GM13976 (cell line): ENCODE measurements at places on chromosomes 16 and 17.
A peak's percentile ranks its signal among the peaks of the same experiment; 100 is the strongest.

DNA sequence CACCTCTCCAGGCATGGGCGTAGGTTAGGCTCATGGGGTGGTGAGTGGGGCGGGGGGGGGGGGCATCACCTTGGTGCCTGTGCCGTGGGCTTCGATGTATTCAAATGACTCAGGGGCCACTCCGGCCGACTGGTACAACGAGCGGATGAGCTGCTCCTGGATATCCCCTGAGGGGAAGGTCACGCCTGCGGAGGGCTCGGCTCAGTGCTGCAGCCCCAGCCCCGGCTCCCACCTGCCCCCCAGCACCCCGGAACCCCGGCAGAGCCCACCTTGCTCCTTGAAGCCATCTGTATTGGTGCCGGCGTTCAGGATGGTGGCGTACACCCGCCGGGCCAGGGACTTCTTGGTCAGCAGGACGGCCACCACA is 5.4 kb downstream of the FASN start:
- DNase-seq: no peak

DNA sequence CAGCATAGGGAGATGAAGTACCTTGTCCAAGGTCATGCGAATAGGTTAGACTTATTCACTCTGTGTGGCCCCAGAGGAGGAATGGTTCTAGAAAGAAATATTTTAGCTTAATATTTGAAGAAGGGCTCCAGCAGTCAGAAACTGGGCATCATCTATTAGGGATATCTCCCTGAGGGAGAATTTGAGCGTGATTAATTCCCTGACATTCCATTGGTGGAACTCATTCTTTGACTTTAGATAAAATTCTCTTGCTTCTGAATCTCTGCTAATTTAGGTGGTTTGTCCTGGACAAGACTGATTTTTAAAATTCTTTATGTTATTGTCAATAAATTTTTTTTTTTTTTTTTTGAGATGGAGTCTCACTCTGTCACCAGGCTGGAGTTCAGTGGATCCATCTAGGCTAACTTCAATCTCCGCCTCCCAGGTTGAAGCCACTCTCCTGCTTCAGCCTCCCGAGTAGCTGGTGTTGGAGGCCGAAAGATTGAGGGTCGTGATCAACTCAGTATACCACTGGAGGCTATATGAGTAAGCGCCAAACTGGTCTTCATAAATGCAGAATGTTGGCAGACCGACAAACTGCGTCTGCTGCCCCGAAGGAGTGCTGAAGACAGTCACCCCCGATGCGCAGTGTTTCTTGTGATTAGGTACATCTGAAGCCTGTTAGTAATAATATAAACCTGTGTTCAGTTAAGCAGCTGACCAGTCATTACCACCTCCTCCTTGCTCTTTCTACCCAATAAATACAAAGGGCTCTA is 267.9 kb upstream of the HSBP1 start:
- DNase-seq: no peak

DNA sequence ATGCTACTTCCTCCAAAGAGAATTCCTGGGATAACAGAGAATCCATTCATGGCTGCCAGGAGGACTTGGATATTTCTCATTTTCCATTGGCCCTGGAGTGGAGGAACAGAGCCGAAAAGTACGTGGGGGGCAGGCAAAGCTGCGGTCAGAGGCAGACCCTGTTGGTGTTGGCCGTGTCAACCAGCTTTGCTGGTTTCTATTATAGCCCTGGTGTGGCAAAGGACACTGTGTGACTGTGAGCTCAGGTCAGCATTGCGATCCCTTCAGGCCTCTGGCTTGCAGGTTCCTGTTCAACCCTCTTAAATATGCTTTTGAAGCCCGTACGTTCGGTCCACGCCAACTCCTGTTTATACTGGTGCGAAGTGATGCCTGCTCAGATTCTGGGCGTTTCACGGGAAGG is 596.2 kb downstream of the MAF start:
- DNase-seq: no peak

GRCh38 chr16:72927199-72928089 is 120.5 kb downstream of the ZFHX3 start:
- DNase-seq: no peak

- DNase-seq: no peak
Observed at GRCh38 chr17:61625564-61625963, 34.5 kb upstream of the NACA2 start.

DNA sequence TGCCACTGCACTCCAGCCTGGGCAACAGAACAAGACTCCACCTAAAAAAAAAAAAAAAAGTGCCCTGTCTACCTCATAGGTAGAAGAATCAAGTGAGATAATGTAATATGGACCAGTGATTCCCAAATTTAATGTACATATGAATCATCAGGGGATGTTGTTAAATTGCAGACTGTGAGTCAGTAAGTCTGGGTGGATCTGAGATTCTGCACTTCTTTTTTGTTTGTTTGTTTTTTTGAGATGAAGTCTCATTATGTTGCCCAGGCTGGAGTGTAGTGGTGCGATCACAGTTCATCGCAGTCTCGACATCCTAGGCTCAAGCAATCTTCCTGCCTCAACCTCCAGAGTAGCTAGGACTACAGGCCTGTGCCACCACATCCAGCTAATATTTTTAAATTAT is 31.6 kb downstream of the HOXB1 start:
- no peak for DNase-seq

DNA sequence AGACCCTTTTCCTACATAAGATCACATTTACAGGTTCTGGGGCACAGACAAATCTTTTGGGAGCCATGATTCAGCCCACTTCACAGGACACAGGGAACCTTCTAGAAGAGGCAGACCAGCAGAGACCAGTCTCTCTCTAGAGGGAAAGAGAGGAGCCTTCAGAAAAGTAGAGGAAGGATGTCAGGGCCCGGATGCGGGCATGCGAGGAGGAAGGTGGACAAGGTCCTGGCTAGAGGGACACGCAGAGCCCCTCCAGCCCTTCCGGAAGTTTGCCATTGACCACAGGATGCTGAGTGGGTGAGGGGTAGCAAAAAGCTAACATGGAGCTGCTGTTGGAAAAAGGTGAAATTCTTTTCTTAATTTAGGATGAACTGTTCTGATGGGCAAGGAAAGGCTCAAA is 55.8 kb upstream of the MEAK7 start:
- no peak for DNase-seq

DNA sequence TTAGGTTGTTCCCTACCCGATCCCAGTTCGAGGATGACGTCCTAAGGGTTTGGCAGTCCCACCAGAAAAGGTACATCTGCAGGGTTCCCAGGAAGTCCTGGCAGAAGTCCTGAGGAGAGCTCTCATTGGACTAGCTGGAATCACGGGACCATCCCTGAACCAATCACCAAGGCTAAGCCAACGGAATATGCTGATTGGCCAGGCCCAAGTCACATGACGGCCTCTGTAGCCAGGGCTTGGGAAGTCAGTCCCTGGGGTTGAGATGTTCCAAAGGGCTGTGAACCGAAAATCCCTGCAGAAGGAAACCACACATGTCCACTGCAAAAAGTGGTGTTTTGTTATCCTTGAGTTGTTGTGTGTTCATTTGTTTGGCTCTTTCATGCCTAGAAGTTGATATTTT is 68.2 kb upstream of the ZNF423 start:
- no peak for DNase-seq

DNA sequence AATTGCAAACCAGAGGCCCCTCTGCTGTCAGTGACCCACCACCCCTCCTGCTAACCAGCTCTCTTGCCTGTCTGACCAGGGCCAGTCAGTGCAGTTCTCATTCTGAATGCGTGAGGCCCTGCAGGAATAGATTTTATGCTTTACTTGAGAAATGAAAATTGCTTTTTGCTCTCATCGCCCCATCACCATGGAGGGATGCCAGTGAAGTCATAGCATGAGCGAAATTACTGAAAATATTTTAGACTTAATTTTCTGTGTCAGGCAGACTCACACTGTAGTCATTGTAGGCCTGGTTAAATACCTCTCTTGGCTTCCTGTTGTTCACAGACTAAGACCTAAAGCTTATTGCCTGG is 490.5 kb upstream of the CDH5 start:
- DNase-seq: no peak

DNA sequence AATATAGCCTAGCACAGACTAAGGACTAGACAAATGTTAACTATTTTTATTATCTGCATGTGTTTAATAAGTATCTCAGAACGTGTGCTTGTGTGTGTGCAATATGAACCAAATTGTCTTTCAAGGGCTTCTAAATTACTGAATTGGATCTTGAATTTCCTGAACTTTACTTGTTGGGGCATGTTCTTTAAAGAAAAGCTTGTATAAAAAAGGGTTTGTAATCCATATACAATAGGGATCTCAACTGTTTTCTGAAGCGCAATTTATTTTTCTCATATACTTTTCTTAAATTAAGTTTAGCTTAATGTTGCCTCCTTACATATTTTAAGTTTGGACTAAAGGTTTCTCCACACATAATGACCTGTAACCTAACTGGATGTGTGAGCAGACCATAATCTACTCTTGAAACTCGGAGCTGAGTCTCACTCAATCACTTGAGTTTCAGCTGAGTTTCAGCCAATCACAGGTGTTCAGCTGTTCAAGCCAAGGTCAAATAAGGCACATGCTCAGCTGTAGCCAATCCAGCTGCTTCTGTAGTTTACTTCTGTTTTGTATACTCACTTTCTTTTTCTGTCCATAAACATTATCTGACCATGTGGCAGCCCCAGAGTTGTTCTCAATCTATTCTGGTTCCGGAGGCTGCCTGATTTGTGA is 72.3 kb downstream of the CDK5R1 start:
- peak; percentile 75 for DNase-seq

DNA sequence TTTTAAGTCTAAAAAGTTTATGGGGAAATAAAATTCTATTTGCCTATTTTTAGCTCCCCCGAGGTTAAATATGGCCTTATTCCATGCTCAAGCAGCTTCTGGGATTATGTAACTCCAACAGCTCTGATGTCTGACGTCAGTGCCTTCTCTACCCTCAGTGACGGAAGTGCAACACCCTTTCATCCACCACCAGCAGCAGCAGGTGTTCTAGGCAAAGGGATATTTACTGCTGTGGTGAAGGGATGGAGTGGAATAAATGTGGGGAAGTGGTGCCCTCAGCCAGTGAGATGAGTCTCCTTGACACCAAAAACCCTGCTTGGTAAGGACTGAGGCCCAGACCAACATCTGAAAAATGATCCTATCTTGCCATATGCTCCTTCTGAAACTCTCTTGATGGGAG is 247.4 kb downstream of the SHISA9 start:
- DNase-seq: no peak

DNA sequence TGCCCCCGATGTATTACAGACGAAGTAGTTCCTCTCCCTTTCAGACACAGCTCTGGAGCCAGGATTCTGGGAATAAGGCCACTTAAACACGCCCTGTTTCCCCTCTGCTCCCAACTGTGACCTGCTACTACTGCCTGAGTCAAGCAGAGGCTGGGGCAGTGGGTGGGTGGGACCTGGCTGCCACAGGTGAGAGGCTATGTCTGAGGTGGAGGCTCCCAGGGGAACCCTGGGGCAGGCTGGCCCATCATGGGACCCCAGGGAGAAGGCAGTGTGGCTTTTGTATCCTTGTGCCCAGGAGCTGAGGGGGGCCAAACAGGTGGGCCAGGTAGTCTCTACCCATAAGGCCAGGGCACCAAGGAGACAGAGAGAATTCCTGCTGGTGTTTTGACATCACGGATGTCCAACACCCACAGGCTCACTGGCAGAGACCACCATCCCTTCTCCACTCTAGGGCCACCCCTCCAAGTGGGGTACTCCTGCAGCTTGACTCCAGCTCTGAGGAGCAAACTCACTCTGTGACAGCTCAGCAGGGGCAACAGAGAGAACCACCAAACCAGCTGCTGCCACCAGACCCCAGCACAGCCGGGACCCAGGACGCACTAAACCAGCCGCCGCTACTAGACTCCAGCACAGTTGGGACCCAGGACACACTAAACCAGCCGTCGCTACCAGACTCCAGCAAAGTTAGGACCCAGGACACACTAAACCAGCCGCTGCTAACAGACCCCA is 105.3 kb upstream of the SMURF2 start:
- DNase-seq: no peak

- DNase-seq: no peak
Observed at GRCh38 chr17:19958023-19958422, 19.6 kb downstream of the AKAP10 start.

DNA sequence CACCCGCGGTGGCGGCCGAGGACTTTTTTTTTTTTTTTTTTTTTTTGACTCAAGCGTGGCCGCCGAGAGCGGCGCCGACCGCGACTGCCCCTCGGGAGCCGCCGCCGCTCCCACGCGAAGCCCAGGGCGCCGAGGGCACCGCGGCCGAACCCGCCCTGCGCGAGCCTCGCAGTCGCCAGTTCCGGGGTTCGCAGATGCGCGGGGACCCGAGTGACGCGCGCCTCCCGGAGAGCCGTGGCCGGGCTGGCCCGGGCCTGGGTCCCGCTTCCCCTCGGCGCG is 1.1 kb downstream of the METRNL start:
- DNase-seq: no peak

- no peak for DNase-seq
Observed at GRCh38 chr17:42475121-42475520, 16.4 kb downstream of the ATP6V0A1 start.

DNA sequence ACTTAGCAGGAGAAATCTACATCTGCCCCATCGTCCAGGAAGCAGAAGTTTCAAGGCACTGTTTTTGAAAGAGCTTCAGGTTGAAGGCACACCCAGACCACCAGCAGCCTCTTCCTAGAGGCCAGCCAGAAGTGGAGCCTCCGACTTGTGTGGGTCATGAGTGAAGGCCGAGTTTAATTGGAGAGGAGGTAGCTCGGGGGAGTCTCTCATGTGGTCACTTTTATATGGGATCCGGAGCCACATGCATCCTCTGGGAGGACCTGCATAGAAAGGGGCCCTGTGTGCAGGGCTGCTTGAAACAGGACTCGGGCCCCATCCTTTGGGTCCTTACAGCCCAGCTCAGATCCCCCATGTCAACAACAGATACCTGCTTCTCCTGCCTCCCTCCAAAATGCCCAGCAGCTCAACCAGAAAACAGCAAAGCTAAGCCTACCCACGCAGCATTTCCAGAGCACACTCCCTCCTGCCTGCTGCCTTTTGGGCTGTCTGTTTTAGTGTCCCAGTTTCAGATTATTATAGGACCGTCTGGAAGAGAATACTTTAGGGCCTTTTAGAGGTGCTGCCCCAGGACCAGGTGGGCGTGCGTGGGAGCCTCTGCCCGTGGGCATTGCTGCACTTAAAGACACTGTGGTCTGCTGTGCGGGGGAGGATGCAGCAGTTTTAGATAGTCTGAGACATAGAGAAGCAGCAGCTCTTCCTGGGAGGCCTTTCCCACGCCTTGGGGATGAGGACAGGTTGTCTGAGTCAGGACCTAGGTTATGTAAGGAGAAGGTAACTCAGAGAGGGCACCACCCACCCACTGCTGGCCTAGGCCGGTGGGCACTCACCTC is 29.5 kb downstream of the MPRIP start:
- DNase-seq: no peak

DNA sequence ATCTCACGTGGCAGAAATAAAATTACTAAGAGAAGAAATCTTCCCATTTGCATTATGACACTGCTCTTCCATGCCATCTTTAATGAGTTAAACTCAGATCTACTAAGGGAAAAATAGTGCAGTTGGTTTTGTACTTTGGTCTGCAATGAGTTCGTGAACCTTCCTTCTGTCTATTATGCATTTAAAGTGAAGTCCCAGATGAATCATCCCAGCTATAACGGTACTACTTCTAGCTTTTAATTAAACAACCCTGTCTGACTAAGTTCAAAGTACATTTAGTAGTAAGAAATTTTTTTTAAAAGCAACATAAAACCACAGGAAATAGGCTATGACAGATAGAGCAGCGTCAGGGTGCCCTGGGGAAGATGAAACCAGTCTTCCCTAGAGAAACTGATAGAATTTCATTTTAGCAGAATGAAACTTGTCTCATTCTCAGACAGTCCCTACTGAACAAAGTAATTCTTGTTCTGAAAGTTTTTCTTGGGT is 1.8 kb downstream of the TMIGD1 start:
- peak; percentile 18 for DNase-seq
